Effector CD4-positive, alpha-beta T cell (primary cell): ENCODE measurements at places on chromosomes 1 and 21.

DNA sequence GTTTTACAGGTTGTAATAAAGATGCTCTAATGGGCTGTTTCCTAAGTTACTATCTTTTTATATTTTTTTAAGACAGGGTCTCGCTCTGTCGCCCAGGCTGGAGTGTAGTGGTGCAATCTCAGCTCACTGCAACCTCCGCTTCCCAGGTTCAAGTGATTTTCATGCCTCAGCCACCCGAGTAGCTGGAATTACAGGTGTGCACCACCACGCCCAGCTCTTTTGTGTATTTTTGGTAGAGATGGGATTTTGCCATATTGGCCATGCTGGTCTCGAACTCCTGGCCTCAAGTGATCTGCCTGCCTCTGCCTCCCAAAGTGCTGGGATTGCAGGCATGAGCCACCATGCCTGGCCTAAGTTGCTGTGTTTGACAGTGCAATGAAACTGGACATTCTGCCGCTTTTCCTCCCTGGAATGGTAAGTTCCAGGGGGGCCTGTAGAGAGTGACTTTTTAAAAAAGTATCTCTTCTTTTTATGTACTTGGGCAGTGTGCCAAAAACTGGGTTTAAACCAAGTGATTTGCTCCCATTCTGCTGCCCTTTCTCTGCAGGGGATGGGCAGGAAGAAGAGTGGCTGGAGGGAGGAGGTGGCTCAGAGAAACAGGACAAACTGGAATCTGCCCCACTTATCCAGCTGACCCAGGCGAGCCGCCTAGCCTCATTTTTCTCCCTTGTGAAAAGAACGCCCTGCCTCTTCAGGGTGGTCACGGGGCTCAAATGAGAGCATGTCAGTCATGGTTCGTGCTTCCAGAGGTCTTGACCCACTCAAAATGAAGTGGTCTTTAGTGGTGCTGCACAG lies 2.3 kb downstream of the SLC37A1 start:
- DNase-seq, result no peak

DNA sequence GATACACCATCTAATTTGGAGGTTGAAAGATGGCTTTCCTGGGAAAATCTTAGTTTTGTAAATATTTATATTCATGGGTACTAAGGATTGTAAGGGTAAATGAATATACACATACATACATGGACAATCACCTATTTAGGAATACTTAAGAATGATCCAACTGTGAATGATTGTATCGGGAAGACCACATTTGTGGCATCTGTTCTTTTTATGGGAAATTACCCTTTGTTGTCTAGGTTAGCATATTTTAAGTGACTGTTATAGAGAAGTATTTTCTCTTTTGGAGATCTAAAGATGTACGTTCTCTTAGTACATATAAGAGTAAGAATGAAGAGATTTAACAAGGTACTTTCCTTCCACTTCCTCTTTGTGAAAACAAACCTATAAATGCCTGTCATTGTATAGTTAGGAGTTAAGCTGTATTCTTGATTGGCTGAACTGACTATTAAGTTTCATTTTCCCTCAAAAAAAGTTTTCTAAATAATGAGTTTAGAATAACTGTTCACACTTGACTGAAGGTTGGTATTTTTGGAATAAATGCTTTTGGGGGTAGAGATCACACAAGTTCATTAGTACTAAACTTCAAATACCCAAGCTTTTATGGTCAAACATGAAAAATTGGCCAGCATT lies 26.7 kb downstream of the SNX7 start:
- no peak for DNase-seq

- DNase-seq, result no peak
Observed at GRCh38 chr1:161198194-161198896, 509 bp downstream of the ADAMTS4 start.

DNA sequence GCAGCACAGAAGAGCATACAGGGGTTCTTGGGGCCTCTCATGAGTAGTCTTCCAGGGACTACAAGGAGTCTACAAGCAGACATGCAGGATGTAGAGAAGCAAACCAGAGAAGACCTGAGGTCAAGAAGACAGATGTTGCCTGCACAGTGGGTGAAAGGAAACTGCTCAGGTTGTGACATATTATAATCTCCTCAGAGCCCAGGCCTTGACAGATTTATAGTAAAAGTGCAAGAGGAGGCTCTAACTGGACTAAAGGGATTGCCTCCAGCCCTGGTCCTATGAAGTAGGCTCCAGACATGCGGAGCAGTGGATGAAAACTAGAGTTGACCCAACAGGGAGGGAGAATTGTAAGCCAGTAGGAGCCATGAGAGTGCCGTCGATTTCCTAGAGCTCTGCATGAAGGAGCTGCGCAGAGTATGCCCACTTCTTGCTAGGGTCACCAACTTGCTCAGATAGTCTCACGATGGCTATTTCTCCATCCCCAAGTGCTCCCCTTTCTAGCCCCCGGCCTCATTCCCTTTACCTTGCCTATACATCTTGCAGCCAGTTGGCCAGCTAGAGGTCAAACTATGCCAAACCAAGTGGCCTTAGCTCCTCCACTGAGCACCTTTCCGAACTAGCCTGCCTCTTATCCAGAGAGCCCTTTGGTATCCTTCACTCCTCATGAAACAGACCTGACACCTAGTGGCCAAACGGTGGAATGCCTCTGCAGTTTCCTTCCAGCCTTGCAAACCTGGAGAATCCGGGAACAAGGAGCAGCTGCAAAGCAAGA lies 36.2 kb upstream of the IPO9 start:
- peak; percentile 23 for DNase-seq

GRCh38 chr21:45078877-45079281 lies 4.5 kb downstream of the ADARB1 start:
- peak; percentile 74 for DNase-seq

DNA sequence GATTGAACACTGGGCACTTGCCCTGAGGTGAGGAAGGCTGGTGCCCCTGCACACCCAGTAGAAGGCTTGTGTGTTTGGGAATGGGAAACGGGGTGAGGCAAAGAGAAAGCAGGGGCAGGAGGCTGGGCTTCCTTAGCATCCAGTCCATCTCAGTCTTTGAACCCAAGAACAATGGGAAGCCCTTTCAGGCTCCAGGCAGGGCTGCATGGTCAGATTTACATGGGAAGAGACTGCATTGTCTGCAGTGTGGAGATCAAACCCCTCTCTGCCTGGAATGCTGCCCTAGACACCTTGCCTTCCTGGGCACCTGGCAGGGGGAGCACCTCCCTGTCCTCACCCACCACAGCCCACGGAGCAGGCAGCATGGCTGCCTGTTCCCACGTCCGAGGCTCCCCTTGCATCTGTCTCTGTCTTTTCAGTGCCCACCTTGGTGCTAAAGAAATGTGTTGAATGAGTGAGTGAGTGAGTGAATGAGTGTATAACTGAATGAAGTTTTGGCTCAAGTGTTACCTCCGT lies 268.5 kb downstream of the GRIK3 start:
- DNase-seq, result no peak

DNA sequence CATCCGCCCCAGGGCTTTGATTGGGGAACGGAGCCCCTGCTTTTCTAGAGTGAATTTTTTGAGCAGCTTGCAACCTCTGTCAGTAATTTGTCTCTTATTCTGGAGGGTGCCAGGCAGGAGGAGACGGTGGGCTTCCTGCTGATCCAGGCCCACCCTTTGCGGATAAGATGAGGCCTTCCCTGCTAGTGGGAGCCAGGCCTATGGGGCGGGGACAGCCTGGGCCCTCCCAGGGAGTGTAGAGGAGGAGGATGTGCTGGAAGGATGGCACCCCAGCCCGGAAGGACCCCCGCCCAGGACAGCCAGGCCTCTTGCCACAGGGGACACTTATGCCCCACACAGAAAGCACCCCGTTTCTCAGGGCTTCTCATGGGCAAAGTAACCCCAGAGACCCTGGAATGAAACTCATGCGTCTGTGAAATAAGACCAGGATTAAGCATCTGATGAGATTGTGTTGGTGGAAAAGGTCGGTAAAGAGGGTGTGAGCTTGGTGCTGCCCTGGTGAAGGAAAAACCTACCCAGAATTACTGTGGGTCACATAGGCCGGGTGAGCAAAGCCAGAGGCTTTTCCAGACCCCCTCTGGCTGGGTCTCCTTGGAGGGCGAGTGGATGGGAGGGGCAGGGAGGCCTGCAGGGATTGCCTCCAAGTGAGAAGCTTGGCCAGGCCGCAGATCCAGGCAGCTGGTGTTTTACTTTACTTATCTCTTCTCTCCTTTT lies 118.7 kb downstream of the SIK1 start:
- no peak for DNase-seq

DNA sequence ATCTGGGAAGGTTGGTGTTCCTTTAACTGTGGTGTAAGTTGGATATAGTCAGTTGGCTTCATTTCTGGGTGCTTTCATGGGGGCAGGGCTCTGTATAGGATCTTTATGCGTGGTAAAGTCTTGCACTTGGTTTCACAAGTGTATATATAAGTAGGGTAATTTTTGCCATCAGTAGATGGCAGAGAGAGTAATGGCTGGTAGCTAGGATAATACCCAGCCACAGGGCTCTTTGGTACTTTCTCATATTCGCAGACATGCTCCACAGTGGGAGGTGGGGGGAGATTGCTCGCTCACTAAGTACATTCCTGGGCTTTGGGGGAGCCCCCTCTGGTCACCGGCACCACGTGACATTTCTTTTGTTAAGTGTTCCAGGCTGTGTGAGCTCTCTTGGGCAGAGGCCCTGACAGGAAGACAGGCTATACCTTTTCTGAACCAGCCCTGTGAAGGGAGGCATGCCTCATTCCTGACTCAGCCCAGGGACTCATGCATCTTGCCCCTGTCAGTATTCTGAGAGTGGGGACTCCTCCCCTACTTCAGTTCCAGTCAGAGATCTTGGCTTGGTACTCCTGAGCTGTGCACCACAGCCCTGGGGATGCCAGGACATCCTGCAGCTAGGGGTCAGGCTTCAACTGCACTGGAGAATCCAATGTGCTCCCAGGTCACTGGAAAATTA lies 37.6 kb downstream of the FCRL2 start:
- DNase-seq, result no peak

DNA sequence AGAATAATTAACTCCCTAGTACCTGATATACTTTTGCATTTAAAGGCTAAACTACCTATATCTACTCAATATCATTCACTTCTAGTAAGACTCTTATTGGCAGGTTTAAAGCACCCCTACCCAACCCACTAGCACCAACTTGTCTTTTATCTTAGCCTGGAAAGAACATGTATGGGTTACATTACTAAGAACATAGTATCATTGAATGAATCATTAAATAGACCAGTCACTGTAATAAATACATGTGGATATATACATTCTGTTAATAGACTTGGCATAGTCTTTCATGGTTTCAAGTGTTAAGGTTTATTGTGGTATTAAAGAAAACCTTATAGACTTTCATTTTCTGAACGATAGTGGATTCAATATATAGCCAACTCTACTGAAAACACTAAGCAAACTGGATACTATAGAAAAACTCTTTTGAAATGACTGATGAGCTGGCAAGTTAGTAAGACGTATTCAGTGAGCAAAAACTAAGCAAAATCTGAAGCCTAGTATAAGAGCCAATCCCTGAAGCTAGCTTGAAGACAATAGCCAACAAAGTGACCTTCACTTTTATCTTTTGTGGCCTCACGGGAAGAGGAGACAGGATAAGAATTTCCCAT lies 10.3 kb downstream of the HIVEP3 start:
- no peak for DNase-seq

- DNase-seq, result no peak
Observed at GRCh38 chr1:87449348-87449963, 120.8 kb downstream of the LMO4 start.

GRCh38 chr1:214902636-214903320 lies 179.8 kb upstream of the KCNK2 start:
- DNase-seq, result no peak

DNA sequence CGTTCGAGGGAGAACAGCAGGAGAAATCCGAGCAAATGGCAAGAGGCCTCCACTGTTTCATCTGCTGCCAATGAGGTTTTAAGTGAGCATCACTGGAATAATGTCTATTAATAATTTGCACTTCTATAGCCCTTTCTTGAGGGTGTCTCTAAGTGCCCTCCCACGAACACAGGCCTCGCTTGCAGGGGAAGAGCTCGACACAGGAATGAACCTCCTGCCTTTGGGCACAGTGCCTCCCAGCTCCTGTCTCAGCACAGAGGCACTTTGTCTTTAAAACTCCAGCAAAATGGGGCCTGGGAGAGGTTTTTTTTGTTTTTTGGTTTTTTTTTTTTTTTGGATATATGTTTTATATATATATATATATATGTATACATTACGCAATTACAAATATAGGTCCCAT lies 56.6 kb downstream of the OLIG1 start:
- no peak for DNase-seq

DNA sequence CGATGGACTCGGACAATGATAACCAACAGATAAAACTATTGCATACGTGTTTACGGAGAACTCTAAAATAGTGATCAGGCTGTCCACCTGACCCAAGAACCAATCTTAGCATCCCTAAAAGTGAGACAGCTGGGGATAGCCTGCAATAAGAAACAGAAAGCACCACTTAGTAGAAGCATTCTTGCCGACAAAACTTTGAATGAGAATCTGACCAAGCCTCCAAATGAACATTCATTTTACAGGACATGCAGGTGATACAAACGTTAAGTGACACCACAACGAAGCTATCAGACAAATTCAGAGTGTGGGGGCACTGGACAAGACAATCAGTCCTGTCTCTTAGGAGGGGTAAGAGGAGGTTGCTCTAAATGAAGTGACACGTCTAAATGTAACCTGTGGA lies 1.2 kb downstream of the PSMG1 start:
- no peak for DNase-seq

DNA sequence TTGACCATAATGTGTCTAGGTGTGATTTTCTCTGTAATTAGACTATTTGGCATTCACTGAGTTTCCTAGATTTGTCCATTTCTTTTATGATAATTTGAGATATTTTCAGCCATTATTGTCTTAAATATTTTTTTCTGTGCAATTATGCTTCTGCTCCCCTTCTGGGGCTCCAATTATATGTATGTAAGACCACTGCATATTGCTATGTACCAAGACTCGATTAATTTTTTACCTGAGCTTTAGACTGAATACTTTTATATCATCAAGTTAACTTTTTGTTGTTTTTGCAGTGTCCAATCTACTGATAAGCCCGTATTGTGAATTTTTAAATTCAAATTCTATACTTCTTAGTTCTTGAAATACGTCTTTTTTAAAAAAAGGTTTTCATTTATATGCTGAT lies 5.1 kb upstream of the TAF1A start:
- DNase-seq, result no peak

DNA sequence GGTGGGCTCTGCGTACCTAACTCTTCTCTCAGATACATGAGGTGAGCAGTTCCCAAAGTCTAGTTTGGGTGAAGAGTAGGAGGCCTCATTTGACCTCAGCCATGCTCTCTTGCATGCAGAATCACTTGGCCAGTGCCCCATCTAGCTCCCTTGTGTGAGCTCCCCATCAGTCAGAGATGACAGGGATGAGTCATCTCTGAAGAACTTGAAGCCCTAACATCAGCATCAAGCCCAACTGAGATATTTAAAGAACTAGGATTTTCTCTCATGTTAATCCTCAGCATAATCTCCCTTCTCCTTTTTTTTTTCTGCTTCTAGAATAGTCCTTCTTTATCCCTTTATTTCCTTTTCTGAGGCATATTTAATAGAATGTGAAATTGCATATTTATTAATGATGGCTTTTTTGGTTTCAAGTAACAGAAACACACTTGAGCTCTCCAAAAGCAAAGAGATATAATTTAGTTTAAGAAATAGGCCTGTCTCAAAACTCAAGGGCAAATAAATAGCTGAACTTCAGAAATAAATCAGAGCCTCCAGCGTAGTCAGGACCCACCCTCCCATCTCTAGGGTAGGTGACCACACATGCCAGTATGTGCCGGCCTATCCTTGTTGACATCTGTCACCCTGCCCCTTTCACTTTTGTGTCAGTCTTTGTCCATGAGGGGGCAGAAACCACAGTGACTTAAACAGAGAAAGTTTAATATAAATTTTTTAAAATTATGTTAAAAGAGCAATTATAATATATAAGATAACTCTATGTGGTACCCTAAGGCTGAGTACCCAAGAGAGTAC lies 112.3 kb downstream of the TSEN15 start:
- DNase-seq, result no peak

GRCh38 chr1:41812453-41812852 lies 106.3 kb downstream of the HIVEP3 start:
- no peak for DNase-seq
